ENCODE measurements at places on chromosomes 16 and 17.

DNA sequence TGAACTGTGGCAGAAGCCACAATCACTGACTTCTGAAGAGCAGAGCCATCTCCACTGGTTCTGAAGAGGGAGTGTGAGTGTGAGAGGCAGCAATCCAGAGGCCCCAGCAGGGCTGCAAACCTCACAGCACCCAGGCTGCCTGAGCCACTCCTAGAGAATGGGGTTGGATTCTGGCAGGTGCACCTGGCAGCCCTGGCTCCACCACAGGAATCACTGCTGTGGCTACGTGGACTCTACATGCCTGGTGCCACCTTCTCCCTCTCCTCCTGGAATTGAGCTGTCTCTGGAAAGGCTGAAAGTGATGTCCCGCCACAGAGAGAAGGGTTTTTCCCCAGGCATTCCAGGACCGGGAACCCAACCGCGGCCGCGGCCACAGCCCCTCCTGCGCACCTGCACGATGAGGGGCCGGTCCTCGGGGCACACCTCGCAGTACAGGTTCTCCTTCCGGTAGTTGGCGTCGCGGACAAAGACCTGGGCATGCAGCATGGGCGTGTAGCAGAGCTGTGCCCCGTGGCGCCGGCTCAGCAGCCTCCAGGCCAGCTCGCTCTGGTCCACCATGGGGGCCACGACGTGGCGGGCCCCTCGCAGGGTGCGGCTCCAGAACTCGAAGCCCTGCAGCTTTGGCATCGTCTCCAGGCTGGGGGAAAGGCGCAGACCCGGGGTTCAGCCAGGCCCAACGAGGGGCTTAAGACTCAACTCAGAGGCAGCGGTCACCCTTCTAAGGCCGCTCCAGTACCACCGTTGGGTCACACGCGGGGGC, 991 bp downstream of the DUS1L start:
- no peak for DNase-seq

DNA sequence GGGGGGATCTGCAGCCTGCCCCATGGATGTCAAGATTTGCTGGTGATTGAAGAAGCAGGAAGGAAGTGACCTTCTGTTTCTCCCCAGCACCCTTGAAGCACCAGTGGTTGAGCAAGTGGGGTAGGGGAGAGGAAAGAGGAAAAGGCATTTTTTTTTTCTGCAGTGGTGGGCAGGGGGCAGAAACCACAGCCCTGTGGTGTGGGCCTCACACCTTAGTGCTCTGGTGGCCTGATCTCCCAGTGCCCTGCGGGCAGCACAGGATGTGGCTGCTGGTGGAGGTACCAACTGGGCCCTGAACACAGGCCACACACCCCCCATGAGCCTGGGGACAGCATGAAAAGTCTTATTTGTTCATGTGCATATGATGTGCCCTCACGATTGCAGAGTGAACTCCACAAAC, 7.1 kb downstream of the ITGAD start:
- no peak for DNase-seq

DNA sequence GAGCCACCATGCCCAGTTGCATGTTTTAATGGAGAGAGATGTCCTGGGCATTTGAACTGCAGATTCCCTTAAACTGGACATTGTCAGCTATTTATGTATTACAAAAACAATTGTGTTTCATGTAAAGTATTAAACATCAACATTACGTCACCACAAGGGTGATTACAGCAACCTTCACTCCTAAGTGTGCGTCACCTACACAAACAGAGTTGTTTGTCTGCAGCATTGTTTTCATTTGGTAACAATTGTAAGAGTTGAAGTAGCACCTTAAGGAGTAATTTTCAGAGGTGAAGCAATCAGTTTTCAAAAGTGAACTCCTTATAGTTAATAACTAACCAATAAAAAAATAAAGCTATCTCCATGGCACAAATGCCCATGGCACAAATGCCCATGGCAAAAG, 271.4 kb downstream of the IRX3 start:
- no peak for DNase-seq

DNA sequence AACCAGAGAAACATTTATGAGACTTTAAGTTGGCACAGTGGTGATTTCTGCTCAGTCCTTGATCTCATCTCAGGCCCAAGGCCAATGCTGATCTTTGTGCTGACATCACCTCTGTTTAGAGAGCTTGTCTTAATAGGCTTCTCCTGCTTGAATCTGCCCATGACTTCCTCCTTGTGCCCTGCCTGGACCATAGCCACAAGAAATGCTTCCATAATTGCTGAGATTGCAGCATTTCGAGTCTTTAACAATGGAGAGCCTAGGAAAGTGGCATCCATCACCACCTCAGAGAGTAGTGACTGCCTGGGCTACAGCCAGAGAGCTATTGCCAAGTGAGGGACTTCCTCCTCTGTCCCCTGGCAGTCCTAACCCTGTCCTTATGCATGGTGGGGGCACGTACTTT, 25.1 kb upstream of the MMP2 start:
- no peak for DNase-seq

DNA sequence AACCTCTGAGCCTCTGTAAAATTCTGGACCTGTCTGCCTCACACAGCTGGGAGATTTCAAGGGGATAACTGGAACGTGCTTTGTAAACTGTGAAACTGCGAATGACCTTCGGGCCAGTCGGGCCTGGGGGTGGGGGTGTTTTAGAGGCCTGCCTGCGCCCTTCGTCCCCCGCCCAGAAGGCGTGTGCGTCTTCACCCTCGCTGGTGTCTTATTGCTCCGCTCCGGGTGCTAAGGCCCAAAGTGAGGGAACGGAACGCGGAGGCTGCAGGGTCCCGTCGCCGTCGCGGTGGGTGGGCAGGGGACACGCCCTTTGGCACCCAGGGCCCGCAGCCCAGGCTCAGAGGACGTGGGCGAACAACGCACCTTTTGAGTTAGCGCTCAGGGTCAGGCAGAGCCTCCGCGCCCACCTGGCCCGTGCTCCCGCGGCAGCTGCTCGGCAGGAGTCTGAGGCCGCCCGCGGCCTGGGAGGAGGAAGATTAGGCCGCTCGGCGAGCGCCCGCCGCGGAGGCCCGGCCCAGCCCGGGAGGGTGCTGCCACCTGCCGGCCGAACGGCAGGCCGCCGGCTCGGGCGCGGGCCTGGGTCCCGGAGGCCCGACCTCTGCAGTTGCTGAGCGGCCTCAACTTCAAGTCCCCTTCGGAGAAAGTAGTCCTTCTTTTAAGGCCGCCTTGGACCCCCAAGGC, 29.7 kb downstream of the DCAKD start:
- peak; percentile 83 for DNase-seq

GRCh38 chr17:76500747-76501017, 541 bp downstream of the RHBDF2 start:
- DNase-seq: no peak

GRCh38 chr17:79183293-79184158, 108.9 kb downstream of the ENGASE start:
- peak; percentile 31 for DNase-seq

DNA sequence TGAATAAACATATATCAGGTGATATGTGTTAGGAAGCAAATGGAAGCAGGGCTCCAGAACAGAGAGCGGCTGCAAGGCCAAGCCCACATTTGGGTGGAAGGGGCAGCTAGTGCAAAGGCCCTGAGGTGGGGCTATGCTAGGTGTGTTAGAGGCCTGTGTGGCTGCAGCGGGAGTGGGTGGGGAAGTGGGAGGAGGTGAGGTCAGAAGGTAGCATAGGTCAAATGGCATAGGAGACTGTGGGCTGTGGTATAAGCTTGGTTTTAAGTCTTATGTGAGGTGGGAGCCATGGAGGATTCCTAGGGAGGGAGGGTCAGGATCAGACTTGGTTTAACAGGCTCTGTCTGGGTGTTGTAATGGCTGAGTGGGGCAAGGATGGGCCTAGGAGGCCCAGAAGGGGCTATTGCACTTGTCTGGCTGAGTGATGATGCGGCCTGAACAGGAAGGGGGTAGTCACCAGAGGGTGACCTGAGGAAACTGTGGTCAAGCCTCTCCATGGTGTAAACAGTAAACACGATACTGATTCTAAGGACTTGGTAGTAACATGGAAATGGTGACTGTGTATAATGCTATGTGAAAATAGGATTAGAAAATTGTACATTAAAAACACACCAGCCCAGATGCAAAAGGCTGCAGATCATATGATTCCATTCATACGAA, 31.1 kb downstream of the RAI1 start:
- DNase-seq: peak; percentile 91

DNA sequence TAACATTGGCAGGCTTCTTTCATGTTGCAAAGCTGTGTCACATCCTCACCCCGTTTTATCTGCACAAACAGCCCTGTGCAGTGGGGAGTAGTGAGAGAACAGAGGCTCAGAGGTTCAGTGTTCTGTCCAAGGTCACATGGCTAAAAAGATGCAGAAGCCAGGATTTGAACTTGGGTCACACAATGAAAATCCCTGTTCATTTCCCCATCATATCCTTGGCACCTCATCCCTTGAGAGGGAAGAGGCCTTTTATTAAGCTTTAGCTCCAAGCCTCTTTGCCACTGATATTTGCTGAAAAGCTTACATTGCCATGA, 106.6 kb downstream of the AMFR start:
- DNase-seq: no peak

- DNase-seq: no peak
Measured at GRCh38 chr17:3528403-3528851, 29.2 kb downstream of the TRPV3 start.

- DNase-seq: no peak
Measured at GRCh38 chr17:82560252-82560642, 40.7 kb downstream of the FOXK2 start.

DNA sequence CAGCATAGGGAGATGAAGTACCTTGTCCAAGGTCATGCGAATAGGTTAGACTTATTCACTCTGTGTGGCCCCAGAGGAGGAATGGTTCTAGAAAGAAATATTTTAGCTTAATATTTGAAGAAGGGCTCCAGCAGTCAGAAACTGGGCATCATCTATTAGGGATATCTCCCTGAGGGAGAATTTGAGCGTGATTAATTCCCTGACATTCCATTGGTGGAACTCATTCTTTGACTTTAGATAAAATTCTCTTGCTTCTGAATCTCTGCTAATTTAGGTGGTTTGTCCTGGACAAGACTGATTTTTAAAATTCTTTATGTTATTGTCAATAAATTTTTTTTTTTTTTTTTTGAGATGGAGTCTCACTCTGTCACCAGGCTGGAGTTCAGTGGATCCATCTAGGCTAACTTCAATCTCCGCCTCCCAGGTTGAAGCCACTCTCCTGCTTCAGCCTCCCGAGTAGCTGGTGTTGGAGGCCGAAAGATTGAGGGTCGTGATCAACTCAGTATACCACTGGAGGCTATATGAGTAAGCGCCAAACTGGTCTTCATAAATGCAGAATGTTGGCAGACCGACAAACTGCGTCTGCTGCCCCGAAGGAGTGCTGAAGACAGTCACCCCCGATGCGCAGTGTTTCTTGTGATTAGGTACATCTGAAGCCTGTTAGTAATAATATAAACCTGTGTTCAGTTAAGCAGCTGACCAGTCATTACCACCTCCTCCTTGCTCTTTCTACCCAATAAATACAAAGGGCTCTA, 267.9 kb upstream of the HSBP1 start:
- no peak for DNase-seq
